ENCODE measurements at places on chromosomes 7 and 10.

DNA sequence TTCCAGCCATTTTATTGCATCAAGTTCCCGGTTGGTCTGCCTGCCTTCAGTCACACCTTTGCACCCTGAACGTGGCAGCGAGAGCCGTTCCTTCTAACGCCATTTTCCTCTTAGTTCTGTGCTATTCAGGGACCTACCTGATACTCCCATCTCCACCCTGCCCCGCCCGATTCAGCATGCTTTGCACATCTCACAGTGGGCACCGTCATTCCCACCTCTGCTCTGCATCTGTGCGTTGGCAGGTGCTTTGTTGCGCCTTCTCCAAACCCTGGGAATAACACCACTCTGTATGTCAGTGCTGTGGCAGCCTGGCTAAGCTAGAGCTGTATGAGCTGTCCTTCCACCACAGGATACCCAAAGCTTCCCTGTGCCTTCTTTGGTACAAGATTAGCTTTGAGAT is 96.8 kb downstream of the ACTR3B start:
- DNase-seq: no peak

- DNase-seq: no peak
These were observed 254.6 kb downstream of the GRID1 start for GRCh38 chr10:86111902-86112545.

DNA sequence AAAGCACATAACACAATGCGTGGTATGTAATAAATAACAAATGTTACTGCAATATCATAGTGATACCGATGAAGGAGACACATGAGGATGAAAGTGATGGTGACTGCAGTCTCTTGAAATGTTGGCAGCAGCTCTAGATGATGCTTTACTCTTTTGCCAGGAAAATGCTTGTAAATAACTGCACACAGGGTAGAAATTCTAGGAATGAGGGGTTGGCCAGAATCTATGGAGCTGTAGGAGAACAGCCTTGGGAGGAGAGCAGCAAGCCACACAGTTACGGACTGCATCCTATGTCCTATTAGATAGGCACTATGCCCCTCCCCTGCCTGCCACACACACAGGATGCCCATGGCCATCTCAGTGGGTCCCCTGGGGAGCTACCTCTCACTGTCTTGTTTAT is 97.6 kb upstream of the GSDME start:
- DNase-seq: no peak

- no peak for DNase-seq
These were observed 59.4 kb upstream of the AQP1 start for GRCh38 chr7:30852308-30852684.

DNA sequence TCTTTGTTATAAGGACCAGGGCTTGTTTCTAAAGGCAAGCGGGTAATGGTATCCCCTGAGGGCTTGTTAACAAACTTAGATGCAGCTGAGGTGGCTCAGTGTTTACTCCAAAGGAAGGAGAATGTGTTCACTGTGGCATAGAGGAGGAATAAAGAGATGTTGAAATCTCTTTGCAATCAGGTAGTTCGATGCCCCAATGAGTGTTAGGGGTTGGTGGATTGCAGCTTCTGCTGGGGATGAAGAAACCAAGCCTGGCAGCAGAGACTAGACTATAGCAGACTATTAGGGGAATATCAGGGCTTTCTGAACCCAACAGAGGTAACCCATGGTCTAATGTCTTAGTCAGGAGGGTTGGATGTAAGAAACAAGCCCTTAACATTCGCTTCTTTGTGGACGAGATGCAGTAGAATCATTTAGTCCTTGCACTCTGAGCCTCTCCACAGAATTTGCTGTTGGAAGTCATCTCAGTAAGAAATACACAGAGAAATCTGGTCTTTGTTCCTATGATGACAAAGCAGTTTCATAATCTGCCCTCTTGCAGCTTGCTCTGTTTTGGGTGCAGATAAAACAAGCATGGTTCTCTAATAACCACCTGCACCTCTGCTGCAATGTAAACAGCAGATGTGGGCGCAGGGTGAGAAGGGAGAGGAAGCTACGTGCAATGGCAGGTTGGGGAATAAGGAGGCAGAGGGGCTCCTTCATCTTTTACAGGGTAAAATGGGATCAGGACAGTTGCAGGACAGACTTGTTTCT is 108.6 kb downstream of the NRF1 start:
- DNase-seq: no peak

- no peak for DNase-seq
These were observed 100.6 kb downstream of the DYNC2I1 start for GRCh38 chr7:158956805-158957509.

DNA sequence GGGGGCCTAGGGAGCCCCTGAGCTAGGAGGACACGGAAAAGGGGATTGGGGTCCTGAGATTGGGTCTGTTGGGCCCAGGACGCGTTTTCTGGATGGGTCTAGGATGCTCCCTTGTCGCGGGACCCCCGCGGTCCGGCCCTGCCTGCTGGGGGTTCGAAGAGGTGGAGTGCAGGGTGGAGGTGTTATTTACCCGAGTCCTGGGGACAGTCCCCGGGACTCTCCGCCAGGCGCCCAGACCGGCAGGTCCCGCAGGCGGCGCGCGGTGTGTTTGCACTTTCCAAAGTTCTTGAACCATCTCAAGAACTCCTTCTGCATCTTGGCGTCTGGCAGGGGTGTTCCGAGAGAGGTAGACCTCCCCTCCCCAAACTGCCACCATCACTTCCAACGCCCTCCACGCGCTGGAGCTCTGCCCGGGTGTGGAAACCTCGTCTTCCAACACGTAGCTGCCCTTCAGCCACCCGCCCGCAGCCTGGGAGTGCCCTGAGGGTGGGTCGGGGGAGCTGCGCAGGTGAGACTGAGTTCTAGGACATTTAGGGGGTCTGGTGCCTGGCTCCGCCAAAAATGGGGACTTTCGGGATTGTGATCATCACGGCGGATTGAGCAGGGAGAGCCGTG is 569 bp downstream of the CAV1 start:
- DNase-seq: peak; percentile 26

- DNase-seq: no peak
These were observed 84.2 kb upstream of the FAM133B start for GRCh38 chr7:92674379-92674778.

DNA sequence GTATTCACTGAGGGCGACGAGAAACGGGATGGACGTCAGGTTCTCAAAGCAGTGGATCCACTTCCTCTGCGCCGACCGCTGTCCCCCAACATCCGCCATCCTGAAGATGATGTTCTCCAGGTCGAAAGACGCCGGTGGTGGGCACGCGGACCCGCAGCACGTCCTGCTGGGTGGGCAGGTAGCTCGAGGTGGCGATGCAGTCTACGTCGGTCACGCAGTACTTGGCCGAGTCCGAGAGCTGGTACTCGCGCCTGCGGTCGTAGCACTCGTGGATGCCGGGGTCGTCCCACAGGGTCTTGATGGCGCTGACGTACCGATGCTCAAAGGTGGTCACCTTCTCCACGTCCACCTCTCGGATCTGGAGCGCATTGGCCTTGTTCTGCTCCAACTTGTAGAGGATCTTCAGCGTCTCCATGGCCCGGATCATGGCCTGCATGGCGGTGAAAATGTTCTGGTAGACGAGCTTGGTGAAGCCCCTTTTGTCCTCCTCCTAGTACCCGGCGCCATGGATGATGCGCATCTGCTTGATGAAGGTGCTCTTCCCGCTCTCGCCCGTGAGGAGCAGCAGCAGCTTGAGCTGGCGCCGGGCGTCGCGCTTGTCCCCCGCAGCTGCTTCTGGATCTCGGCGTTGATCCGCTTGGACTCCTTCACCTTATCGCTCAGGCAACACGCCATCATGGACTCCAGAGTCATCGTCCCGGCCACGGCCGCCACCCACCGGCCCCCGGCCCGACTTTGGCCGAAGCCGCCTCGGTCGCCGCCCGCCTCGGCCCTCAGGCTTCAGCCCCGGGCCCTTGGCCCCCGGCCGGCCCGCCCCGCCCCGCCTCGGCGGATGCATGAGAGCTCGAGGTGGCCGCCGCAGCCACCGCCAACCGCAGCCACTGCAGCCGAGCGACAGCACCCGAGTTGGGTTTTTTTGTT is 122.9 kb upstream of the KCTD7 start:
- DNase-seq: peak; percentile 43

DNA sequence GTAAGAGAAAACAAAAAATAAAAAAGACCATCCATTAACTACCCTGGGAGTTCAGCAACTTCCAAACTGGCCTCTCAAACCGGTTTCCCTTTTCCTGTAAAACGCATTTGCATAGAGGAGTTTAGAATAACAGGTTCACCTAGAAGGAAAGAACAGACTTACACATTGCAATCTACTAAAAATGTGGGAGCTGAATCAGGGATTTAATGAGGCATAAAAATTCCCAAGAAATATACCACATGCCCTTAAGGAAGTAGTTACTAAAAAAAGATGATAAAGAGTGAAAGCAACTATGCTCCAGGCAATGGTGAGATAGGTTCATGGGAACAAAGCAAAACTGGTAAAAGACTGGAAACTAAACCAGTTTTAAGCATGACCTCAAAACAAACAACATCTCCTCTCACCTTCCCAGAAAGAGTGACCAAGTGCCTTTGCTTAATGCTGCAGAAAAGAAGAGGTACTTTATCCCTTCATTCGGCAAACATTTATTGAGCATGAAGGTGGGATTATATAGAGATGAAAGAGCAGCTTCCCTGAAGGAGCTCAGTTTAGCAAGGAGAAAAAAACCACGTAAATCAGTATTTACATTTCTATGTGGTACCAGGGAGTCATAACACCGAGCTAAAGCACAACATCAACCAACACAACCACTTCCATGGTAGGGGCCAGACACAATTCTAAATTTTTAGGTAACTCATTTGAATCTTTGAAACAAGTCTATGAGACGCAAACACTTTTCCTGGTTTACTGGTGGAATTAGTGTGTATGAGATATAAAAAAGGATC is 152.8 kb downstream of the SGMS1 start:
- no peak for DNase-seq

GRCh38 chr10:74433993-74434392 is 283.0 kb downstream of the ADK start:
- DNase-seq: no peak

GRCh38 chr7:69412331-69413146 is 185.7 kb upstream of the AUTS2 start:
- DNase-seq: no peak

GRCh38 chr7:27581119-27581518 is 81.6 kb downstream of the HIBADH start:
- DNase-seq: no peak

GRCh38 chr7:74092321-74092963 is 8.8 kb downstream of the LIMK1 start:
- DNase-seq: no peak

DNA sequence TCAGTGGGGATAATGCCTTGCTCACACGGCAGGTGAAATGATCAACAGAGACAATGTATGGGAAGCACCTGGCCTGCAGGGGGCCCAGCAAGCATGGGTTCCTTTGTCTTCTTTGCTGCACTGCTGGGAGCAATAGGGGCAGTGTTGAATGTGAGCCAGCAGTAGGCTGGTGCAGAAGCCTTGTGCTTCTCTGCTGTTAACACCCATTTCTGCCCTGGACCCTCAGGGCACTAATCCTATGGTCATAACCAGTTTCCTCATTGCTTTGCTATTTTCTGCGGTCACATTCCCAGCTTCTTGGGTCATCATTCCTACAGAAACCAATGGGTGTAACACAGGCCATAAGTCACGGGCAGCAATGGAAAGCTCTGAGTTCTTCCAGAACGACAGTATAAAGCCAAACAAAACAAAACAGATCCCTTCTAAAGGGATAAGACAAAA is 10.9 kb upstream of the LGI1 start:
- DNase-seq: peak; percentile 82

DNA sequence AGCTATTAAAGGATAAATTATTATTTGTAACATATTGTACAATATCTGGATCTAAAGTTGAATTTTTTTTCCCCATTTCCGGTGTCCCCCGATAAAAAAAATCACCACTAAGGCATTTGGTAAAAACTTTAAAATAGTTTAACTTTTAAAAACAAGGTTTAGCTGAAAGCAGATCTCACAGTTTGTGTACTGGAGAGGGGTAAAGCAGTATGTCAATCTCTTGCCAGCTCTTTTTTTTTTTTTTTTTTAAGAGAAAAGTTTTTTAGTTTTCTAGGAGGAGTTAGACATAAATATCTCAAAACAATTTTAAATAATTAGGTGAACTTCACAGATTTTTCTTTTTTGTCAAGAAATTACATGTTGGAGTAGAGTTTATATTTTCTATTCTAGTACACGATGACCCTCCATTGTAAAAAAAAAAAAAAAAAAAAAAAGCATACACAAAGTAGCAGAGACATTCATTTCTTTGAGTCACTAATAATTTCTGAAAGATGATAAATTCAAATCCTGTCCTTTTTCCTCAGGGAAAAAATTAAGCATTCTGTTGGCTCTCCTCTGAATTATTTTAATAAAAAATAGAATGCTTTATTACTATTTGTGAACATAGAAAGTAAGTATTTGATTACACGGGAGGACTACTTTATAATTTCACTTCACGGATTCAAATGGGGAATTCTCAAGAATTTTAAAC is 1.9 kb upstream of the HBP1 start:
- no peak for DNase-seq

DNA sequence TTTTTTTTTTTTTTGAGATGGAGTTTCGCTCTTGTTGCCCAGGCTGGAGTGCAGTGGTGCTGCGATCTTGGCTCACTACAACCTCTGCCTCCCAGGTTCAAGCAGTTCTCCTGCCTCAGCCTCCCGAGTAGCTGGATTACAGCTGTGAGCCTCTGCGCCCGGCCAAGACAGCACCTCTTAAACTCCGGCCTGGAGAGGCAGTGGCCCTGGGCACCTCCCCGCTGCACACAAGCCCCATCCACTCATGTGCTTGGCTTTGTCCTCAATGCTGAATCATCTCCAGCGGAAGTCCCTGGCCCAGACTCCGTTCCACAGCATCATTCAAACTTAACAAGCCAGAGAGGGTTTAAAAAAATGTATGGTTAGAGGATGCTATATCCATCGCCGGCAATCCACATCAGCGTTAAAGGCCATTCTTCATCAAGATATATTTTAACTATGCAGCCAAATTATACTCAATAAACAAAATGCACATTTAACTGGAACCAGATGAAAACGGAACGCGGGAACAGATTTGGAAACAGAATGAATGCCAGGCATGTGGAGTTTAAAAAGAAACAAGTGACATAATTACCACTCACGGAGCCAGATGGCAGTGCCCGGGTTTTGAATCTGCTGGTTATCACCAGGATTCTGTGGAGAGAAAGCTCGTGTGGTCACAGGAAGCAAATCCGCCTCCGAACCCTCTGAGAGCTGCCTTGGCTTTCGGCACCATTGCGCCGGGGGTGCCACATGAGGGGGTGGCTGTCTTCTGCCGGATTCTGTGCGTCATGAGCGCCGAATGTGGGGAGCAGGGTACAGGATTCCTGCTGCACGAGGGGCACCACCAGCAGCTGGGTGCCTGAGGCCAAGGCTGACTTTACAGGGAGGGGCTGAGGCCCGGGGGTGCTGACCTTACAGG is 45.6 kb upstream of the CFAP46 start:
- DNase-seq: peak; percentile 81

DNA sequence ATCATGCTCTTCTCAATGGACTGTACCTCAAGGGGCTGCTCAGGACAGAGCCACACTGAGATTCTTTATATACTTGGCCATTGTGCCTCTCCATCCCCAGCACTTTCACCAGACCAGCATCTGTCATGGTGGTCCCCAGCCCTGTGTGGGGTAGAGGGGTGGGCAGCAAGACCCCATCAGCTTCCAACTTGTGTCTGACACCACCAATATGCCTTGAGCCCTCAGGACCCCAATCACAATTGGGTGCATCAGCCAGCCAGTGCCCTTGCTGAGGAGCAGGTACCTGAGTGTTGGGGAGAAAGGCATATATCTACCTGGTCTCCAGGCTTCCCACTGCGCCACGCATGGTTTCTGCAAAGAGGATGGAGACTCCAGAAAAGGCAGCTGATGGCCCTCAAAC is 56.3 kb downstream of the GRID1 start:
- no peak for DNase-seq

Data from hepatic stellate cell (primary cell).